ENCODE measurements at places on chromosomes 13 and 19.

- DNase-seq, result peak; percentile 81
These were observed 8.7 kb downstream of the MAP2K2 start for GRCh38 chr19:4115050-4115817.

- no peak for DNase-seq
These were observed 49.3 kb upstream of the TUBGCP3 start for GRCh38 chr13:112637017-112637801.

- DNase-seq, result no peak
These were observed 40.9 kb upstream of the KPNA3 start for GRCh38 chr13:49833402-49833801.

- DNase-seq, result no peak
These were observed 9.5 kb downstream of the NR2F6 start for GRCh38 chr19:17235971-17236777.

DNA sequence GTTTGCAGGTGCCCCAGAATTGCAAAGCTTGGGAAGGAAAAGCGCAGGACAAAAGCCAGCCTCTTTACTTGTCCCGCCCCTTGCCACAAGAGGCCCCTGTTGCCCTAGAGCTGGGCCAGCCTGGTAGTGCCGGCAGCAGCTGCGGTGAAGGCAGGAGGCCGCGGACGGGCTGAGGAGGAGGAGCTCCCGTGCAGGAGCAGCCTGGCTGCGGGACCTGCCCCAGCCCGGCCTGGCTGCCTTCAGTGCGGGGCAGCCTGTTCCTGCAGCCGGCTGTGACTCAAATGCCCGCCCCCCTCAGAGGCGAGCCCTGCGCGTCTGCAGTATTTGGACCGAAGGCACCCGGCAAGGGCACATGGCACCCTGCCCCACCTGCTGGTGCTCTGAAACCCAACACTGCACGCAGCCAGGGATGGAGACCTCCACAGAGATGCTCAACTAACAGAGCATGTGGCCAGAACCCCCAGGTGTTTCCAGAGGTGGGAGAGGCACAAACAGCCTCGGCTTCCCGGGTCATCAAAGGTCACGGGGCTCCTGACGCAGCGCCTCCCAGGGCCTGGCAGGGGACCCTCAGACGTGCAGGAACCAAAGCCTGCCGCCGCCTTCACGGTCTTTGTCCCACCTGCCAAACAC lies 29.7 kb downstream of the NAXD start:
- peak; percentile 57 for DNase-seq

- no peak for DNase-seq
These were observed 21.7 kb downstream of the LILRB4 start for GRCh38 chr19:54684527-54684926.

DNA sequence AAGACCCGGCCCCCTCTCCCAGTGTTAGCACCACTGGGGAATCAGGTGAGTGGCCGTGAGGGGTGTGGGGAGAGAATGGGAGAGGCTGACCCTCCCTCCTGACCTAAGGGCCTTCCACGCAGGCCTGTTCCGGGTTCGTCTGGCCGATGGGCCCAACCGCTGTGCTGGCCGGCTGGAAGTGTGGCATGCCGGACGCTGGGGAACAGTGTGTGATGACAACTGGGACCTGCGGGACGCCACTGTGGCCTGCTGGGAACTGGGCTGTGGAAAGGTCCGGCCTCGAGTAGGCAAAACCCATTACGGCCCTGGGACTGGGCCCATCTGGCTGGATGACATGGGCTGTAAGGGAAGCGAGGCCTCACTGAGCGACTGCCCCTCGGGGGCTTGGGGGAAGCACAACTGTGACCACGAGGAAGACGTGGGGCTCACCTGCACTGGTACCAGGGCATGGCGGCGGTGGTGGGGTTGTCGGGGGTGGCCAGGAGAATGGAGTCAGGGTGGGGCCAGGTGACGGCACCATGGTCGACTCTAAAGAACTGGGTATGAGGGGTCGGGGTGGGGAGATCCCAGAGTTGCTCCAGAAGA lies 12.2 kb downstream of the SSC5D start:
- DNase-seq, result no peak

DNA sequence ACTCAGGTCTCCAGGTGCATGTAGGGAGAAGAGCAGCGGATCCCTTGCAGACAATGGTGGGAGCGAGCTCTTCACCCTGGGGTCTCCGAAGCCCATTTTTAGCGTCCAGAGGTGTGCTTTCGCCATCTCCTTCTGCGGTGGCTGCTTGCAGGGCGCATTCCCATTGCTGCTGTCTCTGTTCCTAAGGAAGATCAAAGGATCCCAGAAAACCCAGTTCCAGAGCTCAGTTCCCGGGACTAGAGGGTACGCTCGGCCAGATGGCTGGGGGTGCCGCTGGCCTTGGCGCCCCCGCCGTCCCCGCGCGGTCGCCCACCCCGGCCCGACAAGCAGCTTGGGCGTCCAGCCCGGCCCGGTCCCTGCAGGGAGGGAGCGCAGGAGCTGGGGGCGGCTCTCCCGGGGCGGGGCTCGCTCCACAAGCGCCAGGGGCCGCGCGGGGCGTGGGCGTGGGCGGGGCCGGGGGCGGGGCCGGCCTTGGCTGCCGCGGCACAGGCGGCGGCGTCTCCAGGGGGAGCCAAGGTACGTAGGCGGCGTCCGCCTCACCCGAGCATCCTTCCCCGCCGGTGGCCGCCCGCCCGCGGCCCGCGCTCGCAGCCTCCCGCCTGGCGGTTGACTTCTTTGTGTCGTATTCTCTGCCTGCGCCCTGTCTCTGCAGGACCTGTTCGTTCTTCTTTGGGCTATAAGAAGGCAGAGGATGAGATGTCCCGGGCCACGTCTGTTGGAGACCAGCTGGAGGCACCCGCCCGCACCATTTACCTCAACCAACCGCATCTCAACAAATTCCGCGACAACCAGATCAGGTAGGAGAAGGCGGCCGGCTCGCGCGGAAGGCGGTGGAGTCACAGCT lies 96.8 kb downstream of the ATP8A2 start:
- DNase-seq, result no peak

- no peak for DNase-seq
These were observed 33.3 kb upstream of the ALOX5AP start for GRCh38 chr13:30702006-30702405.

DNA sequence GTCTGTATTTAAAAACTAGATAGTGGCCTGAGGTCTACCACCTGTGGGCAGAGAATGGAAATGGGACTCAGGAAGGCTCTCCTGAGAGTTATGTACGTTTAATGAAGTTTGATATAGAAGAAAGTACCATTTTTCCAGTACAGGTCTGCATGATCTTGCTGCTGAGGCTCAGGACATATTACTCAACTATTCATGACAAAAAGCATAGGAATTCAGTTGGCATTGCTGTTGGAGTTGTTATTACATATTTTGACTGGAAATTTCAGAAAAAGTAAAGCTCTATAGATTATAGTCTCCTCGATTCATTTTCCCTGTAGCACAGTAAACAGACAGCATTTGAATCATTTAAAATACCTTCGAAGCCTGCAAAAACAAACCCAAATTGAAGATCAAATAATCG lies 469.8 kb downstream of the DCT start:
- DNase-seq, result no peak

DNA sequence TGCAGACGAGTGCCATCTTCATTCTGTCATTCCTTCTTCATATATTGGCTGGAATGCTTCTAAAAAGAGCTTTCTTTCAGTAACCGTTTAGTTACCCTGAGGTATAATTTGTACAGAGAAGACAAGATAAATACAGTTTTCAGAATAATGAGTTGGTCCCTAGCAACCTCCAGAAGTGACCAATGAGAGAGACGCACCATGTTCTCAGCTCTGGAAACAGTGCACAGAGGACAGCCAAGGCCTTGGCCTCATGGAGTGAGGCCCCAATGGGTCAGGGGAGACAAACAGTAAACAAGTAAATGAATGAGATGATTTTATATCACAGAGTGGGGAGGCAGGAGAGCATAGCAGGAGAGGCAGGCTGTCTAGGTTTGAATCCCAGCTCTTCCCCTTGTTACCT lies 90.7 kb downstream of the DPF1 start:
- DNase-seq, result no peak

GRCh38 chr13:29597706-29598105 lies 2.2 kb upstream of the SLC7A1 start:
- no peak for DNase-seq

- DNase-seq, result no peak
These were observed 30.0 kb upstream of the ATP12A start for GRCh38 chr13:24650161-24650560.

DNA sequence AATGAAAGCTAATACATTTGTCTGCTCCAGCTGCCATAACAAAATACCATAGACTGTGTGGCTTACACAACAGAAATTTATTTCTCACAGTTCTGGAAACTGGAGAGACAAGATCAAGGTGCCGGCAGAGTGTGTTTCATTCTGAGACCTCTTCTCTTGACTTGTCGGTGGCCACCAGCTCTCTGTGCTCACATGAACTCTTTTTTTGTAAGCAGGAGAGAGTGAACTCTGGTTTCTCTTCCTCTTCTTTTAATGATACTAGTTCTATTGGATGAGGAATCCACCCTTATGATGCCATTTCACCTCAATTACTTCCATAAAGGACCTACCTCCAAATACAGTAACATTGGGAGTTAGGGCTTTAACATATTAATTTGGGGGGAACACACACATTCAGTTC lies 11.7 kb downstream of the KCTD12 start:
- no peak for DNase-seq

GRCh38 chr19:48569814-48570213 lies 17.8 kb downstream of the SULT2B1 start:
- no peak for DNase-seq

- DNase-seq, result no peak
These were observed 10.8 kb downstream of the RASL11A start for GRCh38 chr13:27281420-27281819.

- no peak for DNase-seq
These were observed 54.0 kb downstream of the SPATA13 start for GRCh38 chr13:24214528-24214927.

DNA sequence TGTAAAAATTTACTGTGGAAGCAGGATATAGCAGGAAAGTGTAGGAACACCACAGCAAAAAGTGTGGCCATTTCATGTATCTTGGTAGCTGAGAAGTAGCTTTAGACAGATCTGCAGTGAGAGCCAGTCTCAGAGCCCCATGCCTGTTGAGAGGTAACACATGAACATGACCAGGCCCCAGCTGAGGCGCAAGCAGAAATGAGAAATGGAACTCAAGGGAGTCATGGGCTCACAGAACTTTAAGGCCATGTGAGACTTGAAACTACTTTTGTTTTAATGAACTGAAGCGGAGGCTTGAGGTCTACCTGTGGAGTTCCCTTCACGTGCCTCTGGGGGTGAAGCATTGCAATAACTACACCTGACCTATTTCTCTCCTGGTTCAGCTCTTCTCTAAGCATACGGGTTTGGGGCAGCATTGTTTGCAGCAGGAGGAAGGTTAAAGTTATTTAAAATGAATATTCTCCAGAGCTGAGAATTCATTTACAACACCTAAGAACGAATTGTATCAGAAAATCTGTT lies 3.3 kb downstream of the MYO16 start:
- no peak for DNase-seq

GRCh38 chr19:33938821-33939220 lies 142.2 kb downstream of the KCTD15 start:
- no peak for DNase-seq

DNA sequence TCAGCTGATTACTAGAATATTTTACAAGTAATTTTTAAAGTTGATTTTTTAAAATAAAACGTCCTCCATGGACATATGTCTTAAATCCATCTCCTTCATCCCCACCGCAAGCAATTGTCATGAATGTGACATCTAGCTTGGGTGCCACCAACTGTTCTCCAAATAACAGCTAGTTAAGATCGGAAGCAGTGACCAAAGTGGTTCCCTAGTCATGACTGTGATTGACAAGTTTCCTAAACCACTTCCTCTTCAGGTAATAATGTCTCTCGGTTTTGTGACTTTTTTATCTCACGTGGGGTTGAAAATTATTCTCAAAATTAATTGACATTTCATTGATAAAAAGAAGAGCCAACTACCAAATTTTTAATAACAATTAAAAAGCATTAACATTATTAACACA lies 135.3 kb upstream of the MIR17HG start:
- no peak for DNase-seq

DNA sequence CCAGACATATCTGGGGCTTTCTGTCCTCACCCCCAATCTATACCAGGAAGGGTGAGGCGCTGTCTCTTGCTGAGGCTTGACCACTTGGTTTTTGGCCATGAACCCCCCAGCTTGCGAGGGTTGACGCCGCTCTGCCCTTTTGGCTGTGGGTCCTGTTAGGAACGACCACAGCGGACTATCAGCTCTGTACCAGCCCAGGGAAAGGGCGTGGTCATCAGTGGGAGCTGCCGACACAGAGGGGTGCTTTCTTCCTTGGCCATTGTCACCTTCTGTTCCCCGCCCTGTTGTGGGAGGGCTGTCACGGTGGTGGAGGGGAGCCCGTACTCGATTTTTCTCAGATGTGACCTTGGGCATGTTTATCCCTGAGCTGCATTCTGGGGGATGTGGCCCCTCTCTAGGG lies 5.7 kb downstream of the DCAF15 start:
- no peak for DNase-seq

- no peak for DNase-seq
These were observed 291.9 kb downstream of the NDFIP2 start for GRCh38 chr13:79772811-79773210.

- no peak for DNase-seq
These were observed 1198.3 kb downstream of the OLFM4 start for GRCh38 chr13:54226876-54227275.

GRCh38 chr13:64057372-64058020 lies 2641.8 kb upstream of the PCDH20 start:
- DNase-seq, result no peak

DNA sequence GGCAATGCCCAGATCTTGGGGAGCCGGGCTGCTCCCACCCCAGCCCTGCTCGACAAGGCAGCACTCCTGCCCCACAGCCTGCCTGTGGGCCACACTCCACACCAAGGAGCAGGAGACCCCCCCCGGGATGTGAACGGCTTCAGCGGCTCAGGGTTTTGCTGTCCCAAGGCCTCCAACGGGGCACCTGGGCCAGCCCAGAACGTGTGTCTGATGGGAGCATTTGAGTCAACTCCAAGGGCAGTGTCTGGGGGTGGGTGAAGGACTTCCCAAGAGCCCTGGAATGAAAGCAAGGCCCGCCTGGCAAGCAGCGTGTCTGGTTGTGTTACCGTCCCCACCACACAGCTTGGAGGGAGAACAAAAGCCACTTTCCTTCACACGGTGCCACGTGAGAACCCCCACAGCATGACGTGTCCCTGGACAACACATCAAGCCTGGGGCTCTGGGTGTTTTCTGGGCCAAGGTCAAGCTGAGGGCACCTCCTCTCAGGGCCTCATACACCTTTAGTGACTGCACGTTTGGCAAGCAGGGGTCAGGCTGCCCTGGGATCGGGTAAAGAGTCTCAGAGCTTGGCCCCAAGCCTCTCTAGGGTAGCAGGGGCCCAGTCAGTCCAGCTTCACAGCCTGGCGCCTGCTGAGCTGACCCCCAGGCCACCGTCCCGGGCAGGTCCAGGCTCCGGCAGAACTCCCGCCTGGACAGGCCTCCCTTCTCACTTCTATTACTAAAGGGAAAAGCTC lies 6.0 kb downstream of the C13orf46 start:
- DNase-seq, result no peak

Data from CD4-positive, alpha-beta T cell treated with Interleukin-10 for 1 hour (primary cell).